ENCODE measurements at places on chromosomes 16 and 17. TPM values are rescaled to one million over a fixed set of nuclear protein-coding genes. Genes with fewer than 3 reads are reported as not detected.
A peak's percentile ranks its signal among the peaks of the same experiment; 100 is the strongest.

DNA sequence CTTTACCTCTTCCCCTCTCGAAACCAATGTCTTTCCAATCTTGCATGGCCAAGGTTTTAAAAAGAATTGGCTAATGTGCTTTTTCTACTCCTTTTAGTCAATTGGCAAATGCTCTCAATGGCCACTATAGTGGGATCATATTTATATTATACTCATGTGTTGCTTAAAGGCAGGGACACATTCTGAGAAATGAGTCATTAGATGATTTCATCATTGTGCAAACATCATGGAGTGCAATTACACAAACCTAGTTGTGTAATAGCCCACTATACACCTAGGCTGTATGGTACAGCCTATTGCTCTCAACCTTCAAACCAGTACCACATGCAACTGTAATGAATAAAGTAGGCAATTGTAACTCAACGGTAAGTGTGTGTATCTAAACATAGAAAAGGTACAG, 180.9 kb downstream of the HS3ST3A1 start:
- no peaks in the 10 kb centered on the region for H3K27me3 ChIP-seq
- no peak overlapping the region for H3K27ac ChIP-seq
- DNase-seq, result no peak
- H3K4me3 ChIP-seq, result no peak overlapping the region
- H3K36me3 ChIP-seq, result peaks cover 3% of the 10 kb centered on the region

GRCh38 chr16:85068746-85069145, 41.2 kb downstream of the KIAA0513 start:
- H3K27ac ChIP-seq, result no peak overlapping the region
- H3K4me1 ChIP-seq, result peaks cover 13% of the 10 kb centered on the region
- H3K4me3 ChIP-seq, result no peak overlapping the region
- no peaks in the 10 kb centered on the region for H3K27me3 ChIP-seq
- no peak for DNase-seq

GRCh38 chr16:2500918-2501750, 12.6 kb upstream of the ATP6V0C start:
- H3K4me3 ChIP-seq, result peak overlapping the region; percentile 66
- H3K36me3 ChIP-seq, result no peaks in the 10 kb centered on the region
- H3K27ac ChIP-seq, result no peak overlapping the region
- H3K27me3 ChIP-seq, result no peaks in the 10 kb centered on the region
- peak; percentile 95 for DNase-seq

- peaks cover 12% of the 10 kb centered on the region for H3K36me3 ChIP-seq
- H3K4me1 ChIP-seq, result no peaks in the 10 kb centered on the region
- no peaks in the 10 kb centered on the region for H3K27me3 ChIP-seq
- no peak overlapping the region for H3K4me3 ChIP-seq
- no peak for DNase-seq
Measured at GRCh38 chr17:63311416-63311937, 134.6 kb downstream of the CYB561 start.

DNA sequence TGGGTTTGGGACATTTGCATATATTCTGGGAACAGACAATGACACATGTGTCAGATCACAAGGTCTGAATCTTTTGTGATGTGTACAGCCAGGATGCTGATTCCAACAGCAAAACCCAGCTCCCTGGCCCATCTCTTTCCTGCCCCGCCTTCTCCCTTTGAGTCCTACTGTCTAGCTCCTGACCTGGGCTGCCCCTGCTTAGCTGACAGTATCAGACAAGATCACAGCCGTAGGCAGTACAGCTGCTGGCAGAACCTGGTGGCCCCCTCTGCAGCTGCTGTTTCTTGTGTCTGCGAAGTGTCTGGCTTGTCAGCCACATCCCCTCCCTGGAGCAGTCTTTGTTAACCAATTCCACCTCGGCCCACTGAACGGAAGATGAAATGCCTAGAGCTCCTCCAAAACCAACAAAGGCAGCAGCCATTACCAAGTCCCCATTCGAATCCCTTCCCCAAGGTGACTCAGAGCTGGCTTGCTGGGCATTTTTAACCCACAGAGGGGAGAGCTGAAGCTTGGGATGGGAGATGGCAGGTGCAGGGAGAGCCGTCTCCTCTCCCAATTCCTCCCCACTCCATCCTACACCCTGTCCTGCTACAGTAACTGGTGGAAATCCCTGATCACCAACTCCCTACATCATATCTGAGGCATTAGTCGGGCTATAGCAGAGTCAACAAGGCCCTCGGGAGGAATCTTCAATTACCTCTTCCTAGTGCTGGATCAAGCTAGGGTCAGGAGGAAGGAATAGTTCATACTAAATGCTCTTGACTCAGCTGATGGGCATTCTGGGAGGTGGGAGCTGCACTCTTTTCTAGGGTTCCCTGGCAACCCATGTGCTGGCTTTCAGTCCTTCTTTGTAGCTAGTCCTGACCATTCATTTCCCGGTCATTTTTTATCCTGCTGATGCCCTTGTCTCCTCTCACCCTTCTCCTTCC, 5.8 kb downstream of the PIPOX start:
- no peaks in the 10 kb centered on the region for H3K27me3 ChIP-seq
- H3K4me1 ChIP-seq, result peaks cover 65% of the 10 kb centered on the region
- peak; percentile 55 for DNase-seq
- H3K4me3 ChIP-seq, result peak overlapping the region; percentile 64
- peak overlapping the region; percentile 85 for H3K27ac ChIP-seq
- no peaks in the 10 kb centered on the region for H3K36me3 ChIP-seq

DNA sequence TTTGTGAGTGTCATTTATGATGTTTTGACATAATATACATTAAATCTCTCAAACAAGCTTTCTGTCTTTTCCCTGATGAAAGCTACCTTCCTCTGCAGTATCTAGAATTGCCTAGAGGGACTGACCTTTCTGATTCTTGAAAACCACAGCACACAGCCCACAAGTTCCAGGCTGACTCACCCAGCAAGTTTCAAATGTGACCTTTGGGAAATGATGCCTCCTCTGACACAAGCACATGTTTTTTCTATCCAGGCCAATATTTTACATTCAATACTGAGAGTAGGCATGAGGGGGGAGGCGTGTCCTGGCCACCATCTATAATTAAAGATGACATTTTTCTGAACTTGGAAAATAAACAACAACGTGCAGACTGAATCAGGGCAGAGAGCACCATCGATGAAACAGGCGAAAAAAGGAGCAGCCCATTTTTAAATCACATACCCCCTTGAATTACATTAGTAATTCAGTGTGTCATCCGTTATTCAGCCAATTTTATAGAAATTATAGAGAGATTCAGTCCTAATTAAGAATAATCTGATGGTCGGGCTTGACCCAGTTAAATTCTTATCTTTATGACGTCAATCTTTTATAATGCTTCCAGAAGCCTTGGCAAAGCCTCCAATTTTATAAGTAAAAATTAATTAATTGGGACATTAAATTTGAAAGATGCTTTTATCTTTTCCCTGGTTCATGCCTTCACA, 292.6 kb upstream of the CDH11 start:
- no peak overlapping the region for H3K27ac ChIP-seq
- peaks cover 14% of the 10 kb centered on the region for H3K4me1 ChIP-seq
- no peaks in the 10 kb centered on the region for H3K27me3 ChIP-seq
- no peak for DNase-seq
- H3K4me3 ChIP-seq, result no peak overlapping the region

- no peaks in the 10 kb centered on the region for H3K27me3 ChIP-seq
- peaks cover 1% of the 10 kb centered on the region for H3K36me3 ChIP-seq
- no peak overlapping the region for H3K27ac ChIP-seq
- H3K4me1 ChIP-seq, result no peaks in the 10 kb centered on the region
- H3K4me3 ChIP-seq, result no peak overlapping the region
Measured at GRCh38 chr17:3828151-3828851, 17.7 kb downstream of the NCBP3 start.

DNA sequence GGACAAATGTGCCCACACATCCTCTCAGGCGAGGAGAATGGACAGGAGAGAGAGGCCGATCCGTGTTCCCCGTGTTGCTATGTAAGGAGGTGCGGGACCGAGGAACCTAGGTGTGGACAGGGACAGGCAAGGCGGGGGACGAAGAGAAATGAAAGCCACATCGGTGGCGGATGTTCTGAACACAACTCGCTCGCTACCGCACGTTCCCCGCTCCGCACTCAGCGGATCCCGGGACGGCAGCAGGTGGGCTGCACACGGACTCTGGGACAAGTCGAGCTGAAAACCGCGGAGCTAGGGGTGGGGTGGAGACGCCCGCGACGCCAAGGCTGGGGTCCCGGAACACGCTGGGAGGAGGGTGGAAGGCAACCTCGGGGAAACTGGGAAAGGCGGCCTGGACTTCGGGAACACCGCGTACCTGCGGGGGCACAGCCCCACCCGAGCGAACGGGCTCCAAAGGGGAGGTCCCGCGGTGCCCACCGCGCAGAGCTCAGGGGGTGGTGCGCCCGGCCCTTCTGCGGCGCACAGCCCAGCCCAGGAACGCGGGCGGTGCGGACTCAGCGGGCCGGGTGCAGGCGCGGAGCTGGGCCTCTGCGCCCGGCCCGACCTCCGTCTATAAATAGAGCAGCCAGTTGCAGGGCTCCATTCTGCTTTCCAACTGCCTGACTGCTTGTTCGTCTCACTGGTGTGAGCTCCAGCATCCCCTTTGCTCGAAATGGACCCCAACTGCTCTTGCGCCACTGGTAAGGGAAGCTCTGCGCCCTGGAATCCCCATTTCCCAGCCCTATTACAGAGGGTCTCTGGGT, at the start of gene MT1E:
Gene MT1E, plus strand, starts transcription at position 642 of the 803 bp plus-strand sequence. Its CDS starts 71 bp downstream, at position 713.
- no peaks in the 10 kb centered on the region for H3K36me3 ChIP-seq
- no peak within 1 kb of the TSS for H3K27ac ChIP-seq
- H3K4me3 ChIP-seq, result peak within 1 kb of the TSS; percentile 85
- peaks cover 17% of the 10 kb centered on the region for H3K4me1 ChIP-seq

- H3K27ac ChIP-seq, result no peak overlapping the region
- no peaks in the 10 kb centered on the region for H3K36me3 ChIP-seq
- peaks cover 20% of the 10 kb centered on the region for H3K4me1 ChIP-seq
- peaks cover 90% of the 10 kb centered on the region for H3K27me3 ChIP-seq
Measured at GRCh38 chr16:56620339-56620897, 5.2 kb upstream of the MT1E start.

GRCh38 chr16:50300942-50301625, 34.7 kb downstream of the ADCY7 start:
- no peaks in the 10 kb centered on the region for H3K27me3 ChIP-seq
- H3K4me1 ChIP-seq, result no peaks in the 10 kb centered on the region

DNA sequence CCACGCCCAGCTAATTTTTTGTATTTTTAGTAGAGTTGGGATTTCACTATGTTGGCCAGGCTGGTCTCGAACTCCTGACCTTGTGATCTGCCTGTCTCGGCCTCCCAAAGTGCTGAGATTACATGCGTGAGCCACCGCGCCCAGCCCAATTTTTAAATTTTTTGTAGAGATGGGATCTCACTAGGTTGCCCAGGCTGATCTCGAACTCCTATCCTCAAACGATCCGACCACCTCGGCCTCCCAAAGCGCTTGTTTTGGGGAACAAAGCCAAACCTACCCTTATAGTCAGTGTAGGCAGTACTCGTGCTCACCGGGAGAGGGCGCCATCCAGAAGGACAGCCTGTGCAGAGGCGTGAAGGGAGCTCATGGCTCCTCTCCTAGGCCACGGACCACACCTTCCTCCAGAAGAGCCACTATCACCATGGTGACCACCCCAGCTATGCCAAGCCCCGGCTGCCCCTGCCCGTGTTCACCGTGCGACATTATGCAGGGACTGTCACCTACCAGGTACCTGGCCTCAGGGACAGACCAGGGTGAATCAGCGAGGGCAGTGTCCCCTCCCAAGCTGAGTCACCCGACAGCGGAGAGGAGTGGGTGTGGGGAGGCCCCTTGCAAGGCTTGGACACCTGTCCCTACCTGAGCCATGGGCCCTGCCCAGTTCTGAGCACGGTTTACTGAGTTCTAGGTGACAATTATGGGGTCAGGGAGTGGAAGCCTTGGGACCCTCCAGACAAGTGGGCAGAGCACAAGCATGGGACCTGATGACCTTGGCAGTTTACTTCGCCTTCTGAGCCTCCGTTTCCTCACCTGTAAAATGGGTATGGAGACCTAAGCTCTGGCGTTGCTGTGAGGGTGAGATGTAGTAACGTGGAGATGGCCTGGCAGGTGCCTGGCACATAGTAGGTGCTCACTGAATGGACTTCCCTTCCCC, 13.7 kb downstream of the MYO15B start:
- H3K27me3 ChIP-seq, result no peaks in the 10 kb centered on the region

DNA sequence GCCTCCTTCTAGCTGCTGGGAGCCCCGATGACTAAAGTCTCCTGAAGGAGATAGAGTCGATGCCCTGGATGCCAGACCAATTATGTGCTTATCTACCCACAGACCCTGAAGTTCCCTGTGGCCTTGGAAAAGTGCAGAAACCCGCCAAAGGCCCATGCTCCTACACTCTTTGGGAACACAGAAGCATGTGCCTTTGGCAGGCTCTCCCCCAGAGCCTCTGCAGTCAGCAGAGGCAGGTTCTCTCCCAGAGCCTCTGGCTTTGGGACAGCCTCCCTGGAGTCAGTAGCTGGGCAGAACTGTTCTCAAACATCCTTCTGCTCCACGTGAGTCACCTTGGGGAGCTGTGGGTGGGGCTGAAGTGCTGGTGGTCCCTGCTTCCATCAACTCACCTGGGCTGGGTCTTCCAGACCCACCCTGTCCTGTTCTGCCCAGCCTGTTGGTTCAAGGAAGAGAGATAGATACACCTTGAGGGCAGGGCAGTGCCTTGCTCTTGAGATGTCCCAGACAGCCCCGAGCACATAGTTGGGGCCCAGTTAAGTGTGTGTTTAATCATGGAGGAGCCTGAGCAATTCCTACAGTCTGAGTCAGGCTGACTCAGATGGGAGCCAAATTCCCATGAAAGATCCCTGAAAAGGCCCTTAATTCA, 3.2 kb upstream of the CDK5RAP3 start:
- H3K4me3 ChIP-seq, result no peak overlapping the region
- peaks cover 2% of the 10 kb centered on the region for H3K36me3 ChIP-seq
- peaks cover 26% of the 10 kb centered on the region for H3K4me1 ChIP-seq
- H3K27ac ChIP-seq, result no peak overlapping the region
- no peak for DNase-seq

DNA sequence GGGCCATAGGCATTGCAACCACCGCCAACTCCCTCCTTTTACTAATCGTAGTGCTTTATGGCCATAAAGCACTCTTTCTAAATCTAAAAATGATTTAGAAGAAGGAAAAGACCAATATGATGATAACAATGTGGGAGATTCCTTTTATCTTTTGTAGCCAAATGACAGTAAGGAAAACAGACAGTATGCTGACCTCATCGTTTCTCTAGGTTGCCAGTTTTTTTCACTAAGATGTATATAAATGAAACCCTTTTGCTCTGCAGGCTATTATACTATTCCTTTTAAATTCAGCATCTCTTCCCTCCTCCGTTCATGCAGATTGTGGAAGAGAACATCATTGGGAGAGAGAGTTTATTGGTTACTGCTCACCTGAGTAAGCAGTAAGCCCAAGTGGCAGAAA, 25.3 kb downstream of the OTOA start:
- H3K27ac ChIP-seq, result no peak overlapping the region
- no peak overlapping the region for H3K4me3 ChIP-seq
- no peak for DNase-seq
- peaks cover 18% of the 10 kb centered on the region for H3K27me3 ChIP-seq
- no peaks in the 10 kb centered on the region for H3K36me3 ChIP-seq

- H3K27me3 ChIP-seq, result peaks cover 17% of the 10 kb centered on the region
- no peak overlapping the region for H3K27ac ChIP-seq
- peaks cover 25% of the 10 kb centered on the region for H3K4me1 ChIP-seq
Measured at GRCh38 chr16:85398688-85399582, 214.2 kb upstream of the GSE1 start.

Gene PRAC1
- not detected for total RNA-seq

Gene HIGD1B
- total RNA-seq, result not detected

Gene CCDC78
- 7.2 TPM for total RNA-seq

Gene NR1D1
- total RNA-seq, result 2.5 TPM
